ENCODE measurements at places on chromosomes 3 and 15.

DNA sequence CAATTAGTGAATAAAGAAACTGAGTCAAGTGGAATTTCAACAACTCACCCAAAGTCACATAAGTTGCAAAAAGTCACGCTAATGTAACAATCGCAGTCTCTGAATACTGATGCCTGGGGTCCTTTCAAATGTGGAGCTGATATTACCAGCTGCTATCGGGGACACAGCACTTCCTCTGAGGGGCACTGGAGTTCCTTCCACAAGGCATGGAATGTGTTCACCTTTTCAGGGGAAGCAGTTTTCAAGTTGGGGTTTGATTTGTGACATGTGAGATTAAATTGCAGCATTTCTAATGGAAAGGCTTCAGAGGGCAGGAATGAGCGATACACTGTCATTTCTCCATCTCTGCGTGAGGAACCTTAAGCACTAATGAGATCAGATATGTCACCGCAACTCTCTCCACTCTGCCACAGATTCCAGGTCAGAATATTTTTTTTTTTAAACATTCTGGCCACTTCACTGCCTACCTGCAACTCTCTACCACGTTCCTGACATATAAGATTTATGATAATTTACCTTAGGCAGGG, 807.2 kb upstream of the CFAP20DC start:
- DNase-seq = no peak

DNA sequence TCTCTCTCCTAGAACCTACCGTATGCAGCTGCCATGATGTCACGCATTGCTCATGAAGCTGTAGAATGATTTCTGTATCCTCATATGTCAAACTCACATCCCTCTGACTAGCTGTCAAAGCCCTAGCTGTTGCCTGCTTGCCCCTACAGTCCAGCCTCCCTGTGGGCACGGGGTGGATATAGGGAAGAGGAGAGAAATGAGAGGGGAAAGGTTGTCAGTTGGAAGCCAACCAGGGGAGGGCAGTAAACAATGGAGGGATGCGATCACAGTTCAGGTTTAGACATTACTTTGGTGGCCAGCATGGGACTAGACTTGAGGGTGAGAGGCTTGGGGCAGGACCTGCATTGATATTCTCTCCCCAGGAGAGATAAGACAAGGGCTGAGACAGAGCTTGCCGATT, 1.7 kb upstream of the HDGFL3 start:
- DNase-seq = no peak

GRCh38 chr3:39118079-39118478, 10.6 kb downstream of the TTC21A start:
- DNase-seq = no peak

DNA sequence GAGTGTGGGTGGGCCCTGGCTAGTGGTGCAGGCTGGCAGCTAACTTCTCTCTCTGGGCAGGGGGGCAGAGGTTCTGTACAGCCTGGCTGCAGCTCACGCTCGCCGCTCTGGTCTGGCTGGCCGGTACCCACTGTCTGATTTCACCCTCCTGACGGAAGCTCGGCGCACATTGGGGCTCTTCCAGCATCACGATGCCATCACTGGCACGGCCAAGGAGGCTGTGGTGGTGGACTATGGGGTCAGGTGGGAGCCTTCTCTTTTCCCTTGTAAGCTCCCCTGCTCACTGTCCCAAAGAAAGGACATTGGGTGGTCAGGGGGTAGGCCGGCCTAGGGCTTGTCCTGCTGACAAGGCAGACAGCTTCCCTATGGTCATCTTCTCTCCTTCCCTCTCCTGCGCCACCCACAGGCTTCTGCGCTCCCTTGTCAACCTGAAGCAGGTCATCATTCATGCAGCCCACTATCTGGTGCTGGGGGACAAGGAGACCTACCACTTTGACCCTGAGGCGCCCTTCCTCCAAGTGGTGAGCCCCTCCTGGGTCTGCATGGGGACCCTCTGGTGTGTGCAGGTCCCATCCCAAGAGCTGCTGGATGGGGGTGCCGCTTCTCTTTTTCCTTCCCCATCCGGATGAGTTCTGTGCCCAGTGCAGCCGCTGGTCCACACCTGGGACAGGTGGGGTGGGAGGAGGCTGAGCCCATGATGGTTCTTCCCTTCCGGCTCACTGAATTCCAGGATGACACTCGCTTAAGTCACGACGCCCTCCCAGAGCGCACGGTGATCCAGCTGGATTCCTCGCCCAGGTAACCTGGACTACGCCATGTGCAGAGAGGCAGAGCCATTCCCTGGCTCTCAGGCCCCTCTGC, 7.6 kb downstream of the MAN2A2 start:
- no peak for DNase-seq

DNA sequence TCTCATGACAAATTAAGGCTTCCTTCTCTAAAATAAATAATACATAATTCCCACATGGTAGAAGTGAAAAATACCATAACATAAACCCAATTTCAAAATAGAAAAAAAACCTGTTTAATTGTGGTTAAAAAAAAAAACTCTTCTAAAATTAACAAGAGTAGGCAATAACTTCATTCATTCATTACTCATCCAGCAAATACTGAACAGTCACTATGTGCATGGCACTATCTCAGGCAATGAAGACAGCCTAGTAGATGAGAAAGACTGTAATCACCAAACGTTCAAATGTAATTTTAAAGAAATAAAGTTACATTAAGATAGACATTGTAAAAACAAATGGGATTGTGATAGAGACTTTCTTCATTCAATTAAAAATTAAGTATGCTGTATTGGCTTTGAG, 43.4 kb downstream of the TFDP2 start:
- DNase-seq = no peak
